ENCODE measurements at places on chromosomes 12 and 14.

- no peak for DNase-seq
Observed at GRCh38 chr14:23539248-23540140, 12.1 kb downstream of the ZFHX2 start.

- DNase-seq = no peak
Observed at GRCh38 chr14:50388256-50388931, 8.3 kb downstream of the CDKL1 start.

DNA sequence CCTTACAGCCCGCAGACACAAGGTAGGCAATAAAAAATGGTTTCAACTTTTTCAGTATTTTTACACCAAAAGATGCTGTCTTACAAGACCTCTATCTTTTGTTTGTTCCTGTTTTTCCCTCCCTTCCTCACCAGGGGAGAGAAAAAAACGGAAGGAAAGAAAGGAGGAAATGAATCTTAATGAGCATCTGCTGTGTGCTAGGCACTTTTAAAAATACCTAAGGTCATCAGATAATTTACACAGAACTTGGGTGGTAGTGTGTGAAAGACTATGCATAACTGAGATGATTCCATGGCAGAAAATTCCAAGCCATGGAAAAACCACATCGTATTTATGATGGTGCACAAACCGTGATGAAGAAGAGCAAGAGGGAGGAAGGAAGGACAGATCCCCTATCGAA, 121.2 kb downstream of the DIP2B start:
- DNase-seq = no peak

DNA sequence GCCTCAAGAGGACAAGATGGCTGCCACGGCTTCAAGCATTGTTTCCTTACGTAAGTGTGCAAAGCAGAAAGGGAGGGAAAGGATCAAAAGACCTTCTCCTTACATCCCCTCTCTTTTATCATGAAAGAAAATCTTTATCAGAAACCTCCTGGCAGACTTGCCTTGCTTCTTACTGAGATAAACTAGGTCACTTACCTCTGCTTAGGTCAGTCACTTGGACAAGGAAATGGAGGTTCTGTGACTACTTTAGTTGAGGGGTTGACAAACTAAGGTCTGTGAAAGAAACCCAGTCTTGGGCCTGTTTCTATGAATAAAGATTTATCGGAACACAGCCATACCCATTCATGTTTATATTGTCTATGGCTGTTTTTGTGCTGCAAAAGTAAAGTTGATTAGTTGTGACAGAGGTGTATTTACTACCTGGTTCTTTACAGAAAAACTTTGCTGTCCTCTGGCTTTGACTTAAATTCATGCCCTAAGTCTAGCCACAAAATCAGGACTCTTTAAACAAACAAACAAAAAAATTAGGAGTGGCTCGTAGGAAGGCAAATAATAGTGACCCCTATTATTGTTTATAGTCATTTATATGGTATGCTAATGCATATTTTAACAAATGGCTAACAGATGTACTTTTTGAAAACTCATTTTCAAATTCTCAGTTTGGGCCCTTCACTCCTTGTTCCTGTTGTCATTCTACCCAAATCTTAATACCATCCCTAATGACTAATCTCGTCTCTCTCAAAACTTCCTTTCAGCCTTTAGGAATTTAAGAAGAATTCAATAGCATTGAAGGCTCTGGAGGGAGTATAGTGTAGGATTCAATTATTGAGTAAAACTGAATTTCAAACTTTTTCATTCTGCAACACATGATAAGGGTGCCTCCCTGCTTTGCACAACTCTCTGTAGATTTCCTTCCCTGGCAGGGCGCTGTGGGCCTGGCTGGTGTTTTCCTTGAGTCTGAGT, 42.0 kb upstream of the ATP2B1 start:
- DNase-seq = no peak

DNA sequence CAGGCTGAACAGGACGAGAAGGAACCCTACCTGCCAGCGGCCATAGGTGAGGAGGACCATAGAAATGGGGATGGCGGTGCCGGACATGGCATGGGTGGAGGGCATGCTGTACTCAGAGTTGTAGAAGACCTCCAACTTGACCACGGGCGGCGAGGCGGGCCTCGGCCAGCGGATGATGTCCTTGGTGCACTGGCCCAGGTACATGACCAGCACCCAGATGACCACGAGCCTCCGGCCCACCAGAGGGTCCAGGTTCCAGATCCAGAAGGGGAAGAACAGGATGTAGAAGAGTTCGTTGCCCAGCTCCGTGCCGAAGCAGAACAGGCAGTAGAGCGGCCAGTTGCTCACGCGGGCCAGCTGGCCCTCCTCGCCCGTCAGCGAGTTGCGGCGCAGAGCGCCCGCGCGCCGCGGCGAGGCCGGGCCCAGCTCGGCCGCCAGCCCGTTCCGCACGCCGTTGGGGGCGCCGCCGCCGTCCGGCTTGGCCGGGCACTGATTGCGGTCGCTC, 582 bp downstream of the SGPP1 start:
- DNase-seq = no peak

DNA sequence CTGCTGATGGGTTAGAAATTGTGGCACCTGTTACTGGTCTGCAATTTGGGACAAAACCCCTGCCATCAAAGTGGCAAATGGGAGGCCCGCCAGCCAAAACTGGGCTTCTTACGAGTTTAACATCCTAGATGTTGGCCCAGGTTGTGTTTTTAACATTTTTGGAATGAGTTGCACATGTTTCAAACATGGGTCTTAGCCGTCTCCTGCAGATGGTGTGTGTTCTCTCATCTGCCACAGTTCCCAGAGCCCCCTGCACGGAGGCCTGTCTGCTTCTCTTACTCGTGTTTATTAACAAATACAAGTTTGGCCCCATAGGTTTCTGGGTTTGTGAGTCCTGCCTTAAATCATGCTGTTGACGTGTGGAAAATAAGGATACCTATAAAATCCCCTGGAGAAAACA, 46.5 kb downstream of the CACNA2D4 start:
- DNase-seq = no peak

DNA sequence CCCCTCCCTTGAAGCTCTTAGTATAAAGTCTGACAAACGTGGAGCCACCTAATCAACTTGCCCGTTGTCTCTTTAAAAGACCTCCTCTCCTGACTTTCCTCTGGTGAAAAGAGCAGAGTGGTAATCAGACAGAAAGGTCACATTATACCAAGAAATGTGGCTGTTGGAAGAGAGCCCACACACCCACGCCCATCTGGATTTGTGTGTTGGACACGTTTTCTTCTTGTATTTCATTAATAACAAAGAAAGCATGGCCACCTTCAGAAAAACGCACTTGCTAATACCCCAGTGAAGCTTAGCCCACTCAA, 41.3 kb downstream of the CCDC60 start:
- no peak for DNase-seq

DNA sequence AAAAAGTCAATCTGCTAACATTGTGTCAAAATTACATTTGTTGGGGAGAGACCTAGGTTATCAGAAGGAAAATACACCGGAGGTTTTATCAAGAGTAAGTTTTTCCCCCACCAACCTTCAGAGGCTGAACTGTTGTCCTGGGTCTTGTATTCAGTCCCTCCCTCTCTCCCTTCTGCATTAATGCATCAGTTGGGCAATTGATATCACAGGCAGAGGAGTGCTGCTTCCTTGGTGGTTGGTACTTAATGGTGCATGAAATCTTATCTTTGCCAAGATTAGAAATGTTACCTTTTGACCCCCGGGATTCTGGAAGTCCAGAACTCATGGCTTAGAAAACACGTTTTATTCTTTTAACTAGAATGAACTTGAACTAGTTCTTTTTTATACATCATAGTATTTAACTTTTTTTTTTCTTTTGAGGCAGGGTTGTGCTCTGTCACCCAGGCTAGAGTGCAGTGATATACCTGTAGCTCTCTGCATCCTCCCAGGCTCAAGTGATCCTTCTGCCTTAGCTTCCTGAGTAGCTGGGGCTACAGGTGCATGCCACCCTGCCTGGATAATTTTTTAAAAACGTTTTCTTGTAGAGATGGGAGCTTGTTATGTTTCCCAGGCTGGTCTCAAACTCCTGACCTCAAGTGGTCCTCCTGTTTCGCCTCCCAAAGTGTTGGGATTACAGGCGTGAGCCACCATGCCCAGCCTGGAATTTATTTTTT, 4.9 kb downstream of the PCBP2 start:
- DNase-seq = no peak

DNA sequence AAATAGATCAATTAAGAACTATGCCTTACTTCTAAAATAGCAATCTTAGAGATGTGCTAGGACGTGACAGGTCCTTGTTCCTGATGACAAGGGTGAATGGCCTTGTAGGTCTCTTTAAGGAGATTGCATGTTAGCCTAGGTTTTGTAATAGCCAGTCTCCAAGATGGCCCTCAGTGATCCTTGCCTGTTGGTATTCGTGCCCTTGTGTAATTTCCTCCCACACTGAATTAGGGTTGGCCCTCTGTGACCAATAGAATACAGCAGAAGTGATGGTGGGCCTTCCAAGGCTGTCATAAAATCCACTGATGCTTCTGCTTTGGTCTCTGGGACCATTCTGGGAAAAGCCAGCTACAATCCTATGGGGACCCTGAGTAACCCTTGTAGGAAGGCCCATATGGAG, 38.2 kb upstream of the SNX6 start:
- DNase-seq = no peak

- no peak for DNase-seq
Observed at GRCh38 chr14:75240781-75241180, 37.8 kb upstream of the FOS start.

DNA sequence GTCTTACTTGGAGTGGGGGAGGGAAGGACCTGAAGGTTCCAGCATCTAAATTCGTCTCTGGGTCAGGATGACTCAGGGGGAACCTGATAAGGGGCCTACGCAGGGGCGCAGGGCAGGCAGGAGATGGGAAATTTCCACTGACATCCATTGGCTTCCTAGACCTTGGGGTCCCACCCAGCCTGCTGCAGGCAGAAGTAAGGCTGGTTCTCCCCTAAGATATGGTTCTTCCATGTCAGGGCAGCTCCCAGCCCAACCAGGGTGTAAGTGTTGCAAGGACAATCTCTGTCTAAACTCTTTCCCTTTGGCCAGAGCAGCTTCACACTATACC, 2.1 kb upstream of the NDRG2 start:
- DNase-seq = no peak

DNA sequence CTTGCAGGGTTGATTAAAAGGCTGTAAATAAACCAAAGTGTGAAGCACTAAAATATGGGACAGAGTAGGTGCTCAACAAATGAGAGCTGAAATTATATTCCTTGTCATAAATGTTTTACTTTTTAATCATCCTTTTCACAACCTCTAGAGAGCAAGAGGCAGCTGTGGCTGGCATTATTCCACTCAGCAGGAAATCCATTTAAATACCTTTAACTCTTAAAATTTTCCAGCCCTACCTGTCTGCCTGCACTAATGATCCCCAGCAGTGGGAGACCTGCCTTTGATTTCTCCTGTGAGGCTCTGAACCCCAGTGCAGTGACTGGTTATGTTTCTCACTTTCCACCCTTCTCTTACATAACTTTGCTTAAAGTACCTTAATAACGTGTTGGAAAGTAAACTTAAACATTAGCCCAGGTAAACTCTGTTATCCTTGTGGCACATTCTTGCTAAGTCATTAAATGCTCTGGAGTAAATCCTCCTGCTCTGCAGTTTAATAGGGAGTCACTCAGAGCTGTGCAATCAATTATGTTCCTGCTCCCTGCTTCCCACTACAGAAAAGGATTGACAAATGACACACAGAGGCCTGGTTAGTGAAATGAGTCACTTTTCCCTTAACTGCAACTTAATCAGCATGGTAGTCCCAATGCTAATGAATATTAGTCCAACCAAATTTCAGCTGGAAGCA, 755.7 kb upstream of the USP15 start:
- no peak for DNase-seq

- no peak for DNase-seq
Observed at GRCh38 chr12:31605531-31605930, 14.6 kb upstream of the DENND5B start.

- DNase-seq = no peak
Observed at GRCh38 chr12:69935651-69936100, 110.6 kb downstream of the MYRFL start.

- no peak for DNase-seq
Observed at GRCh38 chr12:85633491-85633890, 202.7 kb downstream of the RASSF9 start.

DNA sequence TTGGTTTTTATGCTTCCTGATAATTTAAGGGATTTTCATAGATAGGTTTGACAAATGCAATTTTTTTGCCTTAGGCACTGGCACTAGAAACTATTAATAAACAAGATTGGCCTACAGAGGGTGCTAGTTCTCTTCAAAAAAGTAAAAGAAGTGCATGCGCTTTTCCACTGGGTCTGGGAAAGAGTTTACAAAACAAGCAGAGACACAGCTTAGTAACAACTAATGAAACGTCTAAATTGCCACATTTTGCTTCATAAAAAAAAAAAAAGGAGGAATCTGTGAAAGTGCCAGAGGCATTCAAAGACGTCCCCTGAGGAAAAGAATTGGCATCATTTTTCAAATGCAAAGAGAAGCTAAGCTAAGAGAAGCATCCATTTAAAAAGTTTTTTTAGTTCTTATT, 58.3 kb upstream of the EEA1 start:
- DNase-seq = no peak

DNA sequence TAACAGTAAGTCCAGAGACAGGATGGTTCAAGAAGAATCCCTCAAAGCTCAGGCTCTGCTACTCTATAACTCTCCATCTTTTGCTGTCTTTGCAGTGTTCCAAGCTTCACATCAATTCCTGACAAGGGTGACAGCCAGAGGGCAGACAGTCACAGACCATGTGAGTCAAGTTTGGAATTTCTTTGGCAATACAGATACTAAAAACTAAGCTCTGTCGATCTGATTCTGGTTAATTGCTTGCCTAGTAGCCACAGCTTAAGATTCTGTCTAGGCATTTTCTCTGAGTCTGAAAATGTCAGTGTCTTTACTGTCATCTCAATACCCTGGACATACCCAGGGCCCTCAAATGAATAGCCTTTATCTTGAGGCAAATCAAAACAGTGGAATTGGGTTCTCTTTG, 153.7 kb downstream of the CEP128 start:
- no peak for DNase-seq

DNA sequence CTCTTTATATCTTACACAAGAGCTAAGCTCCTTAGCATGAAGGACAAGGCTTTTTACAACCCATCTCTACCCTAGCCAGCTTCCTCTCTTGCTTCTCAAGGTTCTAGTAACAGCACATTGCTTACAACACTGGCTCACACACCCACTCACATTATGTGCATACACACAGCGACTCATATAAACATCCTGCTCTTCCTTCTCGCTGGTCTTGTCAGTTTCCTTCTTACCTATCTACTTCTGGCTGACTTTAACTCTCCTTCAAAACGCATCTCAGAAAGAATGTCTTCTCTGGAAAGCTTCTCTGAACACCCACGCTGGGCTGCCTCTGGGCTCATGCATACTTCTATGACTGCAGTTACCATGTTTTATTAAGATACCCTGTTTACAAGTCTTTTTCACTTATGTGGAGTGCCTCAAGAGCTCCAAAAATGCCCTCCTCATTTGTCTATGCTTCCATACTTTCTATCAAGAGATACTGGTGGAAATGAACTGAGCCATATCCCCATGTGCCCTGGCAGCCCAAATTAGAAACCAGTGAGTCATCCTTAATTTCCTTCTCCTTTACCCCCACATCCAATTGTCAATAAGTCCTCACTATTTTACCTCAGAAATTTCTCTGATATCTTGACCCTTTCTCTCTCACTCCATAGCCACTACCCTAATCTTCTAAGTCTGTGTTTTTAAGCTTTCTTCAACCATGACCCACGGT, 126.9 kb upstream of the KRAS start:
- no peak for DNase-seq

Data from activated CD8-positive, alpha-beta memory T cell treated with anti-CD3 and anti-CD28 coated beads for 1 hour (primary cell).